ENCODE measurements at places on chromosomes 1 and 21.

GRCh38 chr21:41706678-41707077 is 60.2 kb downstream of the RIPK4 start:
- DNase-seq = peak; percentile 47

- no peak for DNase-seq
Measured at GRCh38 chr1:157153746-157154145, 15.6 kb upstream of the ETV3 start.

GRCh38 chr1:110211496-110212168 is 1.5 kb downstream of the KCNC4 start:
- DNase-seq = no peak

DNA sequence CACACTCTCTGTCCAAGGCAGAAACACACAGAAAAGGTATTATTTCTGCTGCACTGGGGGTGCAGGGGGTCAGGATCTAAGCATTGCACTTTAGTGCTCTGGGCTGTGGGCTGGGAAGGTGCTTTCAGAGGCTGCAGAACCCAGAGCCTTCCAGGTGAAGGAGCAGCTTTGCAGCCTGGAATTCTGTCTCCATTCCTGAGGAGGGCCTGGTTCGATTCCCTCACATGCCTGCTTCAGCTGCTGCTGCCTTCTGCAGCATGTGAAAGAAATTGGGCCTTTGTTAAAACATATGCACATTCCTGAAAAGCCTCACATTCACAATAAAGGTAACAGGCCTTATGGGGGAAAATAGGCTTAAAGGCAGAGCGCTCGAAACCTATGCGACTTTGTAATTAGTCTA is 35.9 kb downstream of the VTCN1 start:
- no peak for DNase-seq

- no peak for DNase-seq
Measured at GRCh38 chr21:29462479-29462878, 163.8 kb downstream of the BACH1 start.

GRCh38 chr1:228306275-228307217 is 98.7 kb downstream of the OBSCN start:
- no peak for DNase-seq

DNA sequence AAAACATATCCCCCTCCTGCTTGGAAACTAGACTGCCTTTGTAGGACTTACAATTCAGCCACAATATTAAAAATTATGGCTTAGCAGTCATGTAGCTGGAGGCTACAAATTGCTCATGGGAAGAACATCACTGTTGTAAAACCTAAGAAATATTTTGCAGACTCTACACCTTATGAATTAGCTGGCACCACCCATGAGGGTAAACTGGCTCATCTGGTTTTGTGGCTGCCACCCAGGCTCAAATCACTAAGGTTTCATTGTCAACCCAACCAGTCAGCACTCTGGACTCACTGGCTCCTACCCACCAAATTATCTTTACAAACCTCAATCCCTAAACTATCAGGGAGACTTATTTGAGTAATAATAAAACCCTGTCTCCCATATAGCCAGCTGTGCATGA is 100.7 kb upstream of the OLFM3 start:
- no peak for DNase-seq

DNA sequence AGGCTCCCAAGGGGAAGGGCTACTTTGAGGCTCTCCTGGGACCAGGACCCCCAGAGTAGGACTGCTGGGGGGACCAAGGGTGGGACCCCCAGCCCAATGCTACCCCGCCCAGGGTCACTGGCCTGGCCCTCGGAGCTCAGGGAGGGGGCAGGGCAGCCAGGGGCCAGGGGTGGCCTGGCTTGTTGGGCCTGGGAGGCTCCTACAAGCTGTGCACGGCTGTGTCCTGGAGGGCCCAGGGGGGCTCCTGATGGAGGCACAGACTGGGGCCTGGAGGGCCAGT is 2.2 kb downstream of the HES4 start:
- DNase-seq = no peak

DNA sequence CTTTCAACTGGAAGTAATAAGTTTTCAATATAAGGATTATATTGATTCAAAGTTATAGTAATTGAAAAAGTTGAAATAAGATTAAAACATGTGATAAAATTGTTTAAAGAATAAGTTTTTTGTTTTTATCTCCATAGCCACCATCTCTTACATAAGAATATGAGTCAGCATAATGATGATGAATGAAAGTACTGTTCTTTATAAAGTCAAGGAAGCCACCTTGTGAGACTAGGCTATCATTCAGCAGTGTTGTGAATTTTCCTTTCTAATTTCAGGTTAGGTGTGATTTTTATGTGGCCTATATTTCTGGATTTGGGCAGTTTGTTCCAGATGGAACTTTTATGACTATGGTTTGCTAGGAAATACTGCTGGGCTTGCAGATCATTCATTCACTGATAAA is 22.4 kb upstream of the ASB17 start:
- no peak for DNase-seq

DNA sequence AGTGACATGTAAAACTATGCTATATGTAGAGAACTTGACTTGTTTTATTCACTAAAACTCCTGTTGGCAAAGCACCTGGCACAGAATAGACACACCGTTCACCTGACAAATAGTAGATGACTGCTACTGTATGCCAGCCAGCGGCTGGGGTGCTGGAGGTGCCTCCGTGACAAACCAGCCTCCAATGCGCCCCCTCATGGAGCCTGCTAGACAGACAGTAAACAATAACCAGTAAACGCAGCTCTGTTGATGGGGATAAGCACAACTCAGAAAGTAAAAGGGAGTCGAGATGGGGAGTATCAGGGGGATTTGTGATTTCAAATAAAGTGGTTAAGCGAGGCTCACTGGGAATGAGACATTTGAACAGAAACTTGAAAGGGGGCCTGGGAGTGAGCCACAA is 107.2 kb downstream of the PRDM2 start:
- DNase-seq = no peak

DNA sequence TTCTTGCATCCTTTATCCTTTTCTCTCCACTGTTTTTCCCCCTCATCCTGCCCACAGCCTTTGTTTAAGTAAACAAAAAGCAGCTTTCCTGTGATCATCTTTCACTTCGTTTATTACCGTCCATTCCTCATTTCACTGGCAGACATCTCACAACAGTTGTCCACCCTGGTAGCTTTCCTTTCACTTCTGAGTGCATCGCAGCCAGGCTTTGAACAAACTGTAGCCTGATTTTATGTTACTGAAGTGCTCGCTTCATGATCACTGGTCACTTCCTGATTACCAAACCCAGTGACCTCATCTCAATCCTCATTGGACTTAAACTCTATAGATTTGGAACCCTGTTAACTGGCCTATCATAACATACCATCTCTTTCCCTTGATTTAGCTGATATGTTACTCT is 67.7 kb downstream of the SDCCAG8 start:
- no peak for DNase-seq

DNA sequence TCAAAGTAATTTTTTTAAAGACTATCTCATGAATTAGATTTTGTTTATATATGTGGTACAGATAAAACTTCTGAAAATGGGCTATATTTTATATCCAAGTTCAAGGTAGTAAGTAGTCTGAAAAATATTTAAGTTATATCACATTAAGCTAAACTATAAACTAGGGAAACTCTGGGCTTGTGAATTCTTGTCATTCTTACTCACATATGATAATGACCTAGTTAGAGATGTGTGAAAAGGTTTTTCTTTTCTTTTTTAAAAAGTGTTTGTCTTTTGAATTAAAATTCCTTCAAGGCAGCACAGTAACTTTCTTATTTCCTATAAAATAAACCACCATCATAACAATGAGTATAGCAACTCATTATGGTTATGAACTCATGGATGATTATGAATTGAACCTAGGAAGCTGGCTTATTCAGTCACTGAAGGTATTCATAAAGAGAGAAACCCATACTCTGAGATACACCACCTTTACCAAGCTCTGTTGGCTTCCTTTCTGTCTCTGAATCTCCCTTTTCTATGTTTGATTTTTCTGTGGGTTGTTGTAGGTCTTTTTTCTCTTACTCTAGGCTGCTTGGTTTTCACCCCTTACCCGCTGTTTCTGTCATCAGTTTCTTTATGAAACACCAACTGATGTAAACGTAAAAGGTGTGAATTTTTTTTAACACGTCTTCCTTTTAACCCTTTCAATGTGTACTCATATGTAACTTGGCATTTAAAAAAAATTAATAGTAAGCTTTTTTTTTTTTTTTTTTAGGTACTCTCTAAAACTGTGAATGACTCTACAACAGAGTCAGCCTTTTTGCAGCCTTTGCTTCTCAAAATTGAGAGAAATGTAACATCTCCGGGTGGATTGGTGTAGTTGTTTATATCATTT is 25.2 kb downstream of the IL12RB2 start:
- DNase-seq = peak; percentile 93

- DNase-seq = peak; percentile 47
Measured at GRCh38 chr1:41870076-41870562, 48.6 kb downstream of the HIVEP3 start.

DNA sequence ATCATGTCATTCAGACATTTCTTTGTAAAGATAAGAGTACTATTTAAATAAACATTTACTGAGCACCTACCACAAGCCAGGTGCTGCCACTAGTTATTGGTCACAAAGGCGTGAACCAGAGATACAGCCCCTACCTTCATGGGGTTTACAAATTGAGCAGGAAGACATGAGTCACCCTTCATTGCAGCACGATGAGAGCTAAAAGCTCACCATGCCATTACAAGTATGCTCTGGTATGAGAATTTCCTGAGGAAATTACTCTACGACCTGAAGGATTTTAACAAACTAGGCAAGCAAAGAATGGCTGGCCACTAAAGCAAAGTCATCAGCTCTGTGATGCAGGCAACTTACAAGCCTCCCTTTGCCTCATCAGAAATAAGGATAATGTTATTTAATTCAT is 346.8 kb downstream of the BRINP2 start:
- DNase-seq = no peak

DNA sequence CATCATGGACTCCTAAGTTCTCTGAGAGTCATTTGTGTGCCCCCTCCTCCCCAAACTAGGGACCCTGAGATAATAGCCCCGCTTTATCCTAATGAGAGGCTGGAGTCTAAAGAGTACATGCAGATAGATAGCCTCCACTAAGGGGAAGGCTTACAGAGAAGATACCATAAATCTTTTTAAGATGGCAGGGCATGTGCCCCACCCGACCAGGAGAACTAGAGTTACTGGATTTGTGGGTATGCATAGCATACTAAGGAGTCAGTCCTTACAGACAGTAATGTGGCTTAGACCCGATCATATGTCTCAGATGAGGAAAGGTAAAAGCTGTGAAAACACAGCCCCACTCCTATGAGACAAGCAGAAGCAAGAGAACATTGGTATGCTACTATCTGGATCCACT is 25.7 kb upstream of the PKN2 start:
- no peak for DNase-seq

DNA sequence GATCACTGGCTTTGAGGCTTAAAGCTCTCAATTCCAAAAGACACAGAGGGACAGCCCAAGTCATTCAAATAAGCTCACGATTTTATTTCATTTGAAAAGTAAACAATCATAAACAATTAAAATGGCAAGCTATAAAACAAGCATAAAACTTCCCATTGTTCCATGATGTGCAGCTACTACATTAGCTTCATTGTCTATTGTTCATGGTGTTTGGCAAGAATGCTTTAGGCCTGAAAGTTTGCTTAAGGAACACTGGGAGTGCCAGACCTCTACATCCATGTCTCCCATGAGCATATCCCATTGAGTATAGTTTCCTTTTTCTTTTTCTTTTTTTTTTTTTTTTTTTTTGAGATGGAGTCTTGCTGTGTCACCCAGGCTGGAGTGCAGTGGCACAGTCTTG is 286.1 kb upstream of the ESRRG start:
- no peak for DNase-seq

DNA sequence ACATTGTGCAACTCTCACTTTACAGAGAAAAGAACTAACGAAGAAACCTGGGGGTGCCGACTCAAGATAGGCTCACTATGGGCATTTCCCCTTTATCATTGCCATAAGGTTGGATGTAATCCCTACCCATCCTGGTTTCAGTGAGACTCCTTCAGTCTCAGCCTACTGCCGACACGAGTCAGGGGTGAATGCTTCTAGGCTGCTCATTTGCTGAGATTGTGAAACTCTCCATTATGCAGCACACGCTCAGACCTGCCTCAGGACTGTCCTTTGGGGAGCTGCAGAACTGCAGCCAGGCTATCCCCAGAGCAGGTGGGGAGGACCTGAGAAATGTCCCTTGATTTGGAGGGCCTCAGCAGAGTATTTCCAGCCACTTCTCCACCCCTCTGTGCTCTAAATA is 22.2 kb downstream of the TSHB start:
- DNase-seq = no peak

GRCh38 chr1:35863881-35864625 is 19.0 kb upstream of the AGO1 start:
- DNase-seq = no peak

DNA sequence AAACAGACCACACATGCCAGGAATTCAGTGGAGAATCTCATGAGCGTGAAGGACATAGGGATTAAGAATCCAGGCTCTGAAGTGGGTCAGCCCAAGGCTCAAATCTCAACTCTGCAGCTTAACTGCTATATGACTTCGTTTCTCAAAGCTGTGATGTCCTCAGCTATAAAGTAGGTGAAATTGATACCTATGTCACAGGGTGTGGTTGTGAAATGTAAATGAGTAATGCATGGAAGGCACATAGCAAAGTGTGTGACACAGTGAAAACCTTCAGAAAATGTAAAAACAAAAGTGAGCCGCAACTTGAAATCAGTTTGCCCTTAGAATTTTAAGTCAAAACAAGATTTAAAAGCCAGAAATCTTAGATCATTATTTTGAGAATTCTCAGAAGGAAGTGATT is 145.7 kb upstream of the PRMT6 start:
- no peak for DNase-seq

- no peak for DNase-seq
Measured at GRCh38 chr1:70994753-70995268, 52.8 kb downstream of the PTGER3 start.

GRCh38 chr1:54952950-54953718 is 27.3 kb upstream of the TMEM61 start:
- no peak for DNase-seq

DNA sequence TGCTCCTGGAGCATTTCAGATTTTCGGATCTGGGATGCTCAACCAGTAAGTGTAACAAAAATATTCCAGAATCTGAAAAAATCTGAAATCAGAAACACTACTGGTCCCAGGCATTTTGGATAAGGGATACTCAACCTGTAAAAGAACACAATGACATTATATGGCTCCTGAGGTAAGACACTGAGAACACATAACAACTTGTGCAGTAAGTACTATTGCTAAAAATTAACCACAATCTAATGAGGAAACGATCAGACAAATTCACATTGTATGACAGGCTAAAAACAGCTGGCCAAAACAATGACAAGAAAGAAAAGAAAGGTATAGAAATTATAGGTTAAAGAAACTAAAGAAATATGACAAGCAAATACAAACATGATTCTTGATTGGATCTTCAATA is 54.9 kb downstream of the LTN1 start:
- no peak for DNase-seq

DNA sequence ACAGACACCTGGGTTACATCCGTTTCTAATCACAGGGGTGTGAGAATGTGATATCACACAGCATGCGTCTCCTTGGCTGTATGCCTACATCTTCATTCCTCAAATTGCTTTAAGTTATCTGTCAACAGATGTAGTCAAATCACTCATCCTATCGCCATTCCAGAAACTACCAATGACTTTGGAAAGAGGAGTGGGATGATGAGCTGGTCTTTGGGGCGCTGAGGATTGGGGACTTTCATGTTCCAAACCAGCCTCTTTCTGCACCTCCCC is 104.8 kb downstream of the NAV1 start:
- DNase-seq = no peak

- no peak for DNase-seq
Measured at GRCh38 chr1:39692152-39693074, 1.2 kb upstream of the HPCAL4 start.

Data from activated CD4-positive, alpha-beta T cell treated with anti-CD3 and anti-CD28 coated beads, Interleukin-2, Interleukin-4, amounts not matched to agents 100 ng/mL and 50 ng/mL, durations not matched to agents 16 hours and 8 hours (primary cell).